ENCODE measurements at places on chromosomes 7 and 10.

DNA sequence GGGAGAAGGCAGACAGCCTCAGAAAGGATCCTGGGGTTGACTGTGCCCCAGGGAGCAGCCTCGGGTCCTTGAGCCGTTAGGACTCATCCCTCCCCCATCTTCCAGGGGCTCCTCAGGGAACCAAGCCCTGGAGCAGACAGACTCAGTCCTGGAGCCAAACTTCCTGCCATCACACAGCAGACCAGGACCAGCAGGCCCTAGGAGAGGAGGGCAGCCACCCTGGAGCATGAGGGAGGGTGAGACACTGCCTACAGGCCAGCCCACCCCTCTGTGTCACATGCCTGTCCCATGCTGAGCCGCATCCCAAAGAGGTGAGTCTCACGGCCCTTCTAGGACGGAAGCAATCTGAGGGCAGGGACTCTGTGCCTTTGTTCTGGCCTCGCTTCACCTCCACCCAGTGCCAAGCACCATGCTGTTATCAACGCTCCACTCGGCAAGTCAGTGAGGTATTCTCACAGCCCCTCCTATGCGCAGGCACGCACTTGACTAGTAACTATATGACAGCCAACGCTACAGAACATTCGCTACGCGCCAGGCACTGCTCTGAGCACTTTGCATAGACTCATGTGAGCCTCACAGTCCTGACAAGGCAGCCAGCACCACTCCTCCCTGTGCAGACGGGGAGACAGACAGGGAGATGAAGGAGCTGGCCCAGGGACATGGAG, 19.1 kb downstream of the MAD1L1 start:
- DNase-seq: no peak

GRCh38 chr7:147547252-147547897, 1043.2 kb upstream of the C7orf33 start:
- no peak for DNase-seq

DNA sequence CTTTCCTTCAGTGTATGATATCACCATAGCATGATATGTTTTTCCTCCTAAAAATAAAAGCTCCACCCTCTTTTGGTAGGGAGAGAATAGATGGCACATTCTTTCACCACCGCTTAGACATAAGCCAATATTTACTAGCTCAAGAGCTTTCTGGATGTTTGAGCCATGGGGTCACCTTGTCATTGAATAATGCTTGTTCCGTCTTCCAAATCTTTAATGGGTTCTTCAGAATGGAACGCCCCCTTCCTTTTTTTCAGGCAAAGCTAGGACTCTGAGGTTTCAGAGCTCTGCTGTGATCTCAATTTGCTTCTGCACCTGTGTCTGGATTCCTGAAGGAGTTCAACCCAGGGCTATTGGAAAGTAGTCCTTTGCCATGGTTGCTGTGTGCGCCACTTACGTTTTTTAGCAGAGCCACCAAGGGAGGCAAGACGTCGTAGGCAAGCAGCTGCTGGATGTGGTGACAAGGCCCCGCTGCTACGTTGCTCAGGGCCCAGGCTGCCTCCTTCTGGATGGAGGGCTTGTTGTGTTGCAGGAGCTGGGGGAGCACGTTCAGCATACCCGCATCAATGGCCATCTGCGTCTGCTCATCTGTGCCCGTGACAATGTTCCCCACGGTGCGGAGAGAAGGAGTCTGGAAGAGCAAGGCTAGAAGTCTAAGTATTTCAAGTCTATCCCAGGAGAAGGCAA, 23.2 kb downstream of the KPNA7 start:
- DNase-seq: no peak

GRCh38 chr7:36854652-36855051, 130.4 kb upstream of the AOAH start:
- no peak for DNase-seq

GRCh38 chr7:108004220-108005142, 1.5 kb upstream of the LAMB1 start:
- DNase-seq: no peak

GRCh38 chr10:70920519-70920918, 32.2 kb upstream of the PCBD1 start:
- no peak for DNase-seq

DNA sequence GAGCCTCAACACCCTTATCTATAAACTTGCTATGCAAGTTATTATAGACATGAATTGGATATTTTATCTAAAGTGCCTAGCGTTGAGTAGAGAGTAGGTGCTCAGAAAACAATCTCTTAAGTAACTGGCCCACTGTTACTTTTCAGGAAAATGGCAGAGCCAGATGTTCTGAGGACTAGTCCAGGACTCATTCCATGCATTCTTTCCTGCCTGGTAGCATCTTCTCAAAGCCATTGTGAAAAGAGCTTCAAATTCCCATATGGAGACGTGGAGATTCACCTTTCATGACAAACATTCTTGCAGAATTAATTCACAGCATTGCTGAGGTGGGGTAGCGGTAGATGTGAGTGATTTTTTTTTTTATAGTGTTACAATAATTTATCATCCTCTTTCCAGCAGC, 35.9 kb upstream of the ITPRID1 start:
- no peak for DNase-seq

- DNase-seq: no peak
Observed at GRCh38 chr7:36970551-36971514, 246.5 kb upstream of the AOAH start.

DNA sequence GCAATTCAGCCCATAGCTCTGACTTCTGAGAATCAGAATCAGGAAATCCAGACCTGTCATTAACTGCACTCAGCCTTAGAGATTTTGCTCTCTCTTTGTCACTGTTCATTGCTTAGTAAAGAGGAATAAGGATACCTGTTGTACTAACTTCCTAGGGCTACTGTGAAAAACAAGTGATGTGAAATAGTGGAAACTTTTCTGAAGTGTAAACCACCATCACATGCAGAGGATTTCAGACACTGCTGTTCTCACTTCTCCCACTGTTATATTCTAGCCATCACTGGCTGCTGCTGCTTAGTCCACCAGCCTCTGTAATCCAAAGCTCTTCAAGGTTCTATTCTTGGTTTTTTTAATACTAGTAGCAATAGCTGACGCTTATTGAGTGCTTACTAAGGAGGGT, 129.6 kb upstream of the CCDC6 start:
- no peak for DNase-seq

DNA sequence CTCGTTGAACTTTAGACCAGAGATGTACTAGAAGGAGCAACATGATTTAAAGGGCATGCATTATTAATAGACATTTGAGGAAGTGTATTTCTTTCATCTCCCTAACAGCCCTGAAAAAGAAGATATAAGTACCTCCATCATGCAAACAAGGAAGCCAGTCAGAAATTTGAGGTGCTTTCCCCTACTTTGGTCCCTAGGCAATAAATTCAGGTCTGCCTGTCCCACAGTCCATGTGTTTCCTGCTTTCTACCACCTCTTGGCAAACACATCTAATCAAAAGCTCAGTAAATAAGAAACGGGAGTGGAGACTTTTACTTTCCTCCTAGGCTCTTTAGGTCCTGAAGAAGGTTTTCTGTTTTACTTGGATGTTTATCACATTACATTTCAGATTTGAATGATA, 5.2 kb upstream of the SEMA3C start:
- no peak for DNase-seq

- DNase-seq: no peak
Observed at GRCh38 chr10:130377986-130378540, 241.9 kb downstream of the GLRX3 start.

DNA sequence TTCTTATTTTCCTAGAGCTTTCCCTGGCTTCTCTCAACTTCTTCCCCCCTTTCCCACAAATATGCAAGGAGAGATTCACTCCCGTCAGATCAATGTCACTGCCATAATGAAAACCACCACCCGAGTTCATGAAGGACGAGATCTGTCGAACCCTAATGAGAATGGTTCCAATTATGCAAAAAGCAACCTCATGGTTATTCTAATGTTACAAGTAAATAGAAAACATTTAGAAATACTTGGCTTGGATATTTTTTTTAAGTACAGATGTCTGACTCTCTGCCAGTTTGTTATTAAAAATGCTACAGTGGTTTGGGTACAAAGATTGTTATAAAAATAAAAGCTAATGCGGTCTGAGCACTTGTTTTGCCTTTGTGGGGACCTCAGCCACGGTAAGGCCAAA, 25.9 kb upstream of the EMX2 start:
- no peak for DNase-seq

DNA sequence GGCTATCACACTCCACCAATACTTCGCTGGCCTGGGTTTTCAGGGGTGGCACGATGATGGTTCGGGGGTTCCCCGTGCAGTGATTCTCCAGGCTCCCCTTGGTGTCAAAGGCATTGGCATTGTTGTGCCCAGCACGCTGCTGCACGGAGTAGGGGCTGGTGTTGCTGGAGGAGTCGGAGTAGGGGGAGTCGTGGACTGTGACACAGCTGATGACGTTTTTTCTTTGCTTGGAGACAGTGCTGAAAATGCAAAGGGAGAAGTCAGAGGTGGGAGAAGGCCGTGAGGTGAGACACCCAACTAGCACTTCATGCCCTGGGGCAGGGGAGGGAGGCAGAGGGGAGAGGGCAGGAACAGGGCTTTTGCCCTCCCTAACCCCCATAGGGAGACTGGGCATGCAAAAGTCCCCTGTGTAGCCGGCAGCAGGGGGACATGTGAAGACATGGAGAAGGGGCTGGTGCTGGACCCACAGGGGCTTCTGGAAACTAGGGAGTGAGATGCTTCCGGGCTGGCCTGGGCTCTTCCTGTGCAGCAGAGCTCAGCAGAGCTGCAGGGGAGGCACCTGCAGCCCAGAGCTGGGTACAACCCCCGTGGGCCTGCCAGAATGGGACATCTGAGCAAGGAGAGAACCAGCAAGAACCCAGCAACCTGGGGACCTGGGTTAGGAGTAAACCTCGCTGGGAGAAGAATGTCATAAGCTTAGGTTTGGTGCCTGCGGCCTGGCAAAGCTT, 60.5 kb downstream of the CLEC2L start:
- DNase-seq: no peak

DNA sequence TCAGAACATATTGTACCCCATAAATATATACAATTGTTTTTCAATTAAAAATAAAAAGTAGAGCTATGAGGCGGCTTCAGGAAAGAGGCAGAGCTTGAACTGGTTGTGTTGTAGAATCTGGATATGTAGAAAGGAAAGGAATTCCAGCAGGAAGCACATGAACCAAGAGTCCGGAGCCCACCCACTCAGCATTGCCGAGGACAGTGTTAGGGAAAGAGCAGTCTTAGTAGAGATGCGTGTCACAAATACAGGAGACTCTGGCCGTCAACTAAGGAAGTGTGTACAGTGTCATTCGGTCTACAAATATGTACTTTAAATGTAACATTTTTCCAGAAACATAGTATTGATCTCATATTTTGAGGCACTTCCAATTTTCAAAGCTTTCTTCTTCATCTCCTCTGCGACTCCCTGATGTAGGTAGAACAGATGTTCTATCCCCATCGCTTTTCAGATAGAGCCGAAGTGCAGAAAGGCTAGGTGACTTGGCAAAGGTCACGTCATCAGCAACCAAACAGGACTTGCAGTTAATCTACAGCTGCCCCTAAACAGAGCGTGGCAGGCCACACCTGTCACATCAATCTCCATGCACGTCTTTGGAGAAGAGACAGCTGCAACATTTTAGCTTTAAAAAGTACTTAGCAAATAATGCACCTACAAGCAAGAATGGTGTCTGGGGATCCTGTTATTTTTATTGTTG, 25.3 kb upstream of the GJD4 start:
- no peak for DNase-seq

DNA sequence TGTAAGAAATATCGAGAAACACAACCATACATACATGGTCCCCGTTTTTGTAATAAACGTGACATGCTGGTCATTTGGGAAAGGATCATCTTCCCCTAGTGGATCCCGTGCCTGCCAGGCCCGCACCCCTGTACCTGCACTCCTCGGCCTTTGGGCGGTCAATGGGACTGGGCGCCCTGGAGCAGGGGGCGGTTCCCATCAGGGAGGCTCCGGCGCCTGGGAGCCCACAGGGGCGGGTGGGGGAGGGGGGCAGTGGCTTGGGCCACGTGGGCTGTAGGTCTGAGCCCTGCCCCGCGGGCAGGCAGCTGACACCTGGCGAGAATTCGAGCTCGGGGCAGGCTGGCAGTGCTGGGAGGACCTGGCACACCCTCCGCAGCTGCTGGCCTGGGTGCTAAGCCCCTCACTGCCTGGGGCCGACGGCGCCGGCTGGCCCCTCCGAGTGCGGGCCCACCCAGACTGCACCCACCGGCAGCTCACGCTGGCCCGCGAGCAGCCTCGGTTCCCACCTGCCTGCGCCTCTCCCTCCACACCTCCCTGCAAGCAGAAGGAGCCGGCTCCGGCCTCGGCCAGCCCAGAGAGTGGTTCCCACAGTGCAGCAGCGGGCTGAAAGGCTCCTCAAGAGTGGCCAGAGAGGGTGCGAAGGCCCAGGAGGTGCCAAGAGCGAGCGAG, 361.6 kb upstream of the GRM3 start:
- DNase-seq: no peak

GRCh38 chr10:64956441-64956840, 1435.2 kb downstream of the REEP3 start:
- DNase-seq: no peak

DNA sequence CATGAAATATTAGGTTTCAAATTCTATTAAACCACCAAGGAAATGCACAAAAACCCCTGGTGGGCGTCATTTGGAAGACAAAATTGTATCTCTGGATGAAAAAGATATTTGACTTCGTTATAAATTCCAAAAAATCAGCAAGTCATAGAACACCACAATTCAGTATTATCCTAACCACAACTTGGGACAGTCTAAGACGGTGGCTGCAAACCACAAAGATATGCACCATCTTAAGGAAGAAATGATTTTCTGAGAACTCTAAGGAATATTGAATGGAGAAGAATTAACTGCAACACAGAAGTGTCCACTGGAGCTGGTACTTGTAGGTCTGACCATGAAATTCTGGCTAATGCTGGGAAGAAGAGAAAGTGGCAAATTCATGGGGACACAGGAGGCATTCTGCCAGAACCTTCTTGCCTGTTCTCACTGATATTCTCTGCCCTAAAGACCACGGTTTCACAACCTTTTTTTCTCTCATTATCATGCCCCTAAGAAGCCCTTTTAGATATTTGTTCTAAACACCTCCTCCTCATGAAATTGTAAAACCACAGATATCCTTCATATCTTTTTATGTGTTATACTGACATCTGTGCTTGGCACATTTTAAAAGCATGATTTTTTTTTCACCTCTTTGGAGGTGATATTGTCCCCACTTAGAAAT, 92.9 kb downstream of the SFMBT2 start:
- no peak for DNase-seq

DNA sequence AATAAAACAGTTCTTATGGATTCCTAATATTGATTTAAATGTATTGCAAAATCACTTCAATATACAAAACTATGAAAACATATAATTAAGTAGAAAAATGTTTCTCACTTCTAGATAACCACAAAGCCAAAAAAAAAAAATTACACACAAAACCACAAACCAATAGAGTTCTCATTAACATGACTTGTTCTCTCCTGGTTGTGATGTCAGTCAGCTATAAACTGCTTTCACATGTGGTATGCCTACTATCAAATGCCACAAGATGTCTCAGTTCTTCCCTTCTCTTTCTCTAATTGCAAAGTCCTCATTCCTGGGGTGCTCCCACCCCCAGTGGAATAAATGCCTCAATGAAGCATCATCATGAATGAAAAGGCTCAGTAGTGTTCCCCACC, 16.6 kb downstream of the GNAI1 start:
- no peak for DNase-seq

- no peak for DNase-seq
Observed at GRCh38 chr10:34320265-34320664, 494.8 kb downstream of the PARD3 start.

- DNase-seq: no peak
Observed at GRCh38 chr10:91294134-91294906, 73.9 kb downstream of the PCGF5 start.

- DNase-seq: no peak
Observed at GRCh38 chr10:16968416-16969041, 151.3 kb upstream of the RSU1 start.

All from CD8-positive, alpha-beta memory T cell (primary cell).